Stimulated activated CD4-positive, alpha-beta T cell treated with anti-CD3 and anti-CD28 coated beads, Interleukin-4, amount 100 ng/mL, for 24 hours (primary cell): ENCODE measurements at places on chromosomes 5 and 9.

DNA sequence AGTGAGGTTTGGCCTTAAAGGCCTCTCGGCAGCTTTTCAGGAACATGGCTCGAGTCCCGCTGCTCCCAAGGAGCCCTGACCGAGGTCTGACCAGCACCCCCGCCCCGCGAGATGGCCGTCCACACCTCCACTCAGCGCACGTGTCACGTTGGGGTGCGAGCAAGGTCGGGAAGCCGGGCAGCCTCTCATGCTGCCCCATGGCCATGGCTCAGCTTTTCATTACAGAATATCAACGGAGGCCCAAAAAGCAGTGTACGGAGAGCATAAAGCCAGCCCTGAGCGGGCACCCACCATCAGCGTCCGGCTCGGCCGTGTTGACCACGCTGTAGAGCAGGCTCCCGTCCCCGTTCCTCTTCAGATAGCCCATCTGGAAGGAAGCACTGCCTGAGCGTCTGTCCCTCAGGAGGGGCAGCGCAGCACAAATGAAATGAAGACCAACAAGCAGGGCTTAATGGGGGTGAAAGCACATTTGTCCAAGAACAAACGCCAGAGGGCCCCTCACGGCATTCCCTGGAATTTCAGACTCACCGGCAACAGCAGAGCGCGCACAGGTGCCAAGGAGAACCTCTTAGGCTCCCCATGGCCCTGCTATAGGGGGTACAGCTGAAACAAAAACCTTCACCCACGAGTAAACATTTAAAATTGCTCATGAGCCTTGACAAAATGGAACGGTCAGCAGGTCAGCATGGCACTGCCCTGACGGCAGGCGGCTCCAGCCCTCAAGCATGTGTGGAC is 11.6 kb downstream of the BRD9 start:
- DNase-seq: no peak

GRCh38 chr5:57540823-57541222 is 58.2 kb upstream of the ACTBL2 start:
- no peak for DNase-seq

GRCh38 chr5:62778316-62779009 is 199.8 kb downstream of the LRRC70 start:
- DNase-seq: no peak

- no peak for DNase-seq
These were observed 83.7 kb upstream of the SMIM15 start for GRCh38 chr5:61245936-61246335.

GRCh38 chr5:17317473-17317872 is 100.0 kb downstream of the BASP1 start:
- DNase-seq: no peak

DNA sequence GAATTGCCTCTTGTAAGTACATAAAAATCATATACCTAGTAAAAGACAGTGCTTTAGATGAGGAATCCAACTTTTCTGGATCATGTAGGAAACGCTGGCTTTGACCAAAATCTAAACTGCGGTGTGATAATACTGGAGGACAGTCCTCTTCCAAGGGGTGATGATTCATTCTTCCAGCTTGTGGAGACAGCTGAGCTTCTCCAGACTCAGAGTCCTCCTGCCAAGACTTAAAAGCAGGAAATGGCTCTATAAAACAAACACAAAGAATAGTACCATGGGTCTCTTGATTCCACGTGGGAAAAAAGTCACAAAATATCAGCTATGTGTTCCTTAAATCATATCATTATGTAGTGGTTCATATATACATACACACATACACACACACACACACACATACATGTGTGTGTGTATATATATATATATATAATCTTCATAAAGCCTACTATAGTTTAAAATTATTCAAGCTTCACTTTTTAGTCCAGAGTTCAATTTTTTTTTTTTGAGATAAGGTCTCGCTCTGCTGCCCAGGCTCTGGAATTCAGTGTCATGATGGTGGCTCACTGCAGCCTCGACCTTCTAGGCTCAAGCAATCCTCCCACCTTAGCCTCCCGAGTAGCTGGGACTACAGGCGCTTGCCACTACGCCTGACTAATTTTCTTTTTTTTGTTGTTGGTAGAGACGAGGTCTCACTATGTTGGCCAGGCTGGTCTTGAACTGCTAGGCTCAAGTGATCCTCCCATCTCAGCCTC is 65.0 kb downstream of the PKD2L2 start:
- DNase-seq: no peak

- no peak for DNase-seq
These were observed 348.6 kb upstream of the RGMB start for GRCh38 chr5:98424681-98425450.

DNA sequence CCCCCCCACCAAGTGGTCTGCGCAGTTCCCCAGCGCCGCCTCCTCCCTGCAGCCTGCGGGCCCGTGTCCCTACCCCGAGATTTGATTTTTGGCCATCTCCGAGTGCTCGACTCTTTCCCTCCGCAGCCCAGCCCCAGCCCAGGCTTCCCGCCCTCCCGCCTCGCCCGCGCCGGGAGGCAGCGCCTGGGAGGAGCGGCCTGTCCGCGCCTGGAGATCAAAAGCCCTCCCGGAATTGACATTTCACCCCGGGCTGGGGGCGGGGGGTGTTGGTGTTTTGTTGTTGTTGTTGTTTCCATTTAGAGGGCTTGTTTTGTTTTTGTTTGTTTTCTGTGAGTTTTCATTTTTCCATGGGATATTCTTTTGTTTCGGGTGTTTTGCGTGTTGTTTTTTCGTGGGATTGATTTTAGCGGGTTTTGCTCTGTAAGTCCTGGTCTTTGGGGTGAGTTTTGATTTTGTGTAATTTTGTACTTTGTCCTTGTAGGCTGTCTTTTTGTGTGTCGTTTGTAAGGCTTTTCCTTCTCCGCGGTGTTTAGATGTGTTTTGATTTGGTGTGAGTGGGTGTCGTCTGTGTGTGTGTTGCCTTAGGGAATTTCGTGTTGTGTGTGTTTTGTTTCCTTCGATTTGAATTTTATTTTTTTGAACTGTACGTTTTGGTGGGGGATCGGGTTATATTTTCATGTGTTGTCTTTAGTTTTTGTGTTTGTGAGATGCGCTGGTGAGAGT is 1.7 kb upstream of the PAX5 start:
- no peak for DNase-seq

DNA sequence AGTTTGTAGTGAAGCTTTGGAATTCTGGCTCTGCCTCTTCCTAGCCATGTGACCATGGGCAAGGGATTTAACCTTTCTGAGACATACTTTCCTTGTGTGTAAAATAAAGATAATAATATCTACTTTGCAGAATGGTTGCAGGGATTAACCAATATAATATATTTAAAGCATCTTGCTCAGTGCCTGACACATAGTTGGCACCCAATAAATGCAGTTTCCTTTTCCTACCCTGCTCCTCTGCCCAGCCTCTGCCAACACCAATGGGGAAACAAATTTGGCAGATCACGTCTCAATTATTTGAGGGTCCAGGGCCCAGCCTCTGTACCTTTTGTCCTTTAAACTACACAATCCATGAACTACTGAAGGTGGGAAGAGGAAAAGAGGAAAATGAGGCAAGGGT is 91.1 kb downstream of the NRG2 start:
- DNase-seq: no peak

DNA sequence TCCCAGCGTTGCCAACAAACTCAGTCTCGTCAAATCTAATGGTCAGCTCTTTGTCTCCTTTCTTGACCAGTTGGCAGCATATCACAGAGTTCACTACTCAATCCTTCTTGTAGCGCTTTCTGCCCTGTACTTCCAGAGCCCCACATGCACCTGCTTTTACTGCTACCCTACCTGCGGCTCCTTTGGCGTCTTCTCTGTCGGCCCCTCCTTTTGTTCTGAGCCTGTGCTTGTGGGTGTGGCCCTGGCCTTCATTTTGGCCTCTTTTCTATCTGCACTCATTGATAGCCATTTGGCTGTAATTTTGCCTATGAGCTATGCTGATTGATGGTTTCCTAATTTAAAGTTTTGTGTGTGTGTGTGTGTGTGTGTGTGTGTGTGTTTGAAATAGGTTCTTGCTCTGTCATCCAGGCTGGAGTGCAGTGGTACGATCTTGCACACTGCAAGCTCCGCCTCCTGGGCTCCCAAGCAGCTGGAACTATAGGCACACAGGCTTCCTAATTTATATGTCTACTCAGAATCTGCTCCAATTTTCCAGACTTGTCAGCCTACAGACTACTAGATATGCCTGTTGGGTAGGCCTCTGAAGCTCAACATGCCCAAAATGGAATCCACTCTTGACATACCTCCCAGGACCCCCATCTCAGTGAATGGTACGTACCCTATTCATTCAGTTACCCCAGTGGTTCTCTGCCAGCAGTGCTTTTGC is 32.3 kb downstream of the ARPC5L start:
- no peak for DNase-seq

DNA sequence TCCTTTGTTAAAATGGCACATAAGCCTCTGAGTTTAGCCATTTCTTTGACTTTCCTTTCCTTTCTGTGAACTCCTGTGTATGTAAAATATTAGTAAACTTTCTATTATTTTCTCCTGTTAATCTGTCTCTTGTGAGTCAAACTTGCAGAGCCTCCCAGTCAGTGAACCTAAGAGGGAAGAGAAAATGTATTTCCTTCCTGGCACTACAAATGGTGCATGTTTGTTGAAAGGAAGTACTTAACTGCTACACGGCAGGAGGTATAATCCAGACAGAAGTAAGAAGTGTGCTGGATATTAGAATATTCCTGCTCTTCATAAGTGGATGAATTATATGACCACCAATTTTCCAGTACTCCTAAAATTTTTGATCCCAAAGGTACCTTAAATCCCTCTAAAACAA is 23.0 kb downstream of the CTSL start:
- no peak for DNase-seq

- DNase-seq: no peak
These were observed 10.3 kb downstream of the SLC6A19 start for GRCh38 chr5:1211701-1212100.

- no peak for DNase-seq
These were observed 194.8 kb downstream of the PAX5 start for GRCh38 chr9:36839131-36839885.

DNA sequence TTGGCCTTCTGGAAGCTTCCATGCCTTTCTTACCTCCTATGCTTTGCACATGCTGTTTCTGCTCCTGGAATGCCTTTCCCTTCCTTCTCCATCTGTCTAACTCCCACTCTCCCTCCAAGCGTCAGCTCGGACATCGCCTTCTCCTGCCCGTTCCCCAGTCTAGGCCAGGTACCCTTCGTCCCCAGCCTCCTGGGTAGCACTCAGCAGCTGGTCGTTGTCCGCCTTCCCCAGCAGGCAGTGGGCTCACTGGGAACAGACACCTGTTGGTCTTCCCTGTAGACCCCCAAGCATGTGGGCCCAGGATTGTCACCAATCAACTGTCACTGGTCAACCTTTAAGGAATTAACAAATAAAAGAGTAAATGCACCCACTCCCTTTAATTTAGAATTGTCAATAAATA is 202.2 kb downstream of the RGS3 start:
- DNase-seq: no peak

GRCh38 chr9:131276891-131277286 is 579 bp upstream of the FAM78A start:
- DNase-seq: peak; percentile 31

- no peak for DNase-seq
These were observed 43.8 kb upstream of the PLEKHG4B start for GRCh38 chr5:48192-48591.

GRCh38 chr9:128254362-128254761 is 21.4 kb downstream of the GOLGA2 start:
- DNase-seq: no peak

DNA sequence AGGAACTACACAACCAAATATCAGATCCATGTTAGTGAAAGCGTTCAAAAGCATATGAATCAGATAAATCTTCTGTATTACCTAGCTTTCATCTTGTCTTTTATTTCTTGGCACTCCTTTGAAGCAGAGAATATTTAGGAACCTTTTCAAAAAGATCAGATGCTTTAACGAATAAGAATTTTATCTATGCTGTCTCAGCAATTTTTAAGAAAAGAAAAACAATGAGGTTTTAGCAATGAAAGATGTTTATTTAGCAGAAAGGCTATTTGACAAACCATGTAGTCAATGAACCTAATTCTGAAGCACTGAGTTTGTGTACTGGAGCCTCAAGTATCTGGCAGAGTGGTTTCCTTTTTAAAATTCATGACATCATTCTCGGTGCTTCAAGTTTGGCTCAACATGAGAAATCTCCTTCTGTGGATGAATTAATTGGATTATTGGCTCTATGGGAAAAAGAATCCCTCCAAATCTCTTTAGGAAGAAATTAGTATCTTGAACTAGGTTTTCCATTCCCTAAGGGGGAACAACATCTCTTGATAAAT is 534.7 kb downstream of the CAAP1 start:
- DNase-seq: no peak

DNA sequence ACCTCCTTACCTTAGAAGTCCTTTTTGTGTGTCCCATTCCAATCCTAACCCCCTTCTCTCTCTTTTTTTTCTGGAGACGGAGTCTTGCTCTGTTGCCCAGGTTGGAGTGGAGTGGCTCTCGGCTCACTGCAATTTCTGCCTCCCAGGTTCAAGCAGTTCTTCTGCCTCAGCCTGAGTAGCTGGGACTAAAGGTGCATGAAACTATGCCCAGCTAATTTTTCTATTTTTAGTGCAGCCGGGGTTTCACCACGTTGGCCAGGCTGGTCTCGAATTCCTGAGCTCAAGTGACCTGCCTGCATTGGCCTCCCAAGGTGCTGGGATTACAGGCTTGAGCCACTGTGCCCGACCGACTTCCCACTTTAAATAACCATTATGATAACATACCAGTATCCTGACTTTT is 17.5 kb downstream of the TMEM38B start:
- no peak for DNase-seq

DNA sequence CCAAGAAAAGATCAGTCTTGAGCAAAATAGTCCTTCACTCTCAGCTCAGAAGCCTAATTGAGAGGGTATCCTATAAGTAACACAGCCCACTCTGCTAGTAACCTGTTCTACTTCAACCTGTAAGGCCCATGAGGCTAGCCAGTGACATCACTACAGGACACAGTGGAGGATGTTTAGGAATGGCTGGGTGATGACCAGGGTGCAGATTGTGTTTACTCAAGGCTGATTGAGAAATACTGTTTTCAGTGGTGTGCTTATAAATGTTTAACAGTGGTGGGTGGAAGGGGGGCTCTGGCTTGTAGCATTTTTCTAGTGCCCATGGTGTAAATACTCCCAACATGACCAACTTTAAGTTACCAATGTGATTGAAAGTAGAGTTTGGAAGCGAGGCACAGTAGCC is 159.8 kb upstream of the CCDC152 start:
- no peak for DNase-seq

DNA sequence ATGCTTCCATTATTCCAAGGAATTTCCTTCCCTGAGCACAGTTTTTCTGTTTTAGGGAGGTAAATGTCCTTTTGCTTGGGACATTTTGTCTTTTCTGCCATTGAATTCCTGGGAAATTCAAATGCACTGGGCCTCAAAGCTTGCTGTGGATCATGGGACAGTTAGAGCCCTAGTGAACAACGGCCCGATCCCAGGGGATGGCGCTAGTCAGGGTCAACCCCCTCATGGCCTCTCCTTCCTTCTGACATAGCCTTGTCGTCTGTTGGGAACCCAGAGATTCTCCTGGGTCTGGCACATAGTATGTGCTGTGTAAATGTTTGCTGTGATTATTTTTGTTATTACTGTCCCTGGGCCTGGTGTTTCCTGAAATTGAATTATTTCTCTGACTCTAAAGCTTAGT is 30.7 kb upstream of the COL15A1 start:
- DNase-seq: no peak

- no peak for DNase-seq
These were observed 104.0 kb downstream of the ERCC6L2 start for GRCh38 chr9:95979446-95979845.
